ENCODE measurements at places on chromosomes 2 and 18. TPM values are rescaled to one million over a fixed set of nuclear protein-coding genes. Genes with fewer than 3 reads are reported as not detected.

FARSB gene
- 31.6 TPM for total RNA-seq

PIEZO2 gene
- total RNA-seq = 0.57 TPM

HK2 gene
- total RNA-seq = 1.7 TPM

TUBA3E gene
- not detected for total RNA-seq

LBX2 gene
- 9.6 TPM for total RNA-seq

GALNT3 gene
- 0.10 TPM for total RNA-seq

NUP35 gene
- 28.9 TPM for total RNA-seq

ZNF516 gene
- total RNA-seq = 28.6 TPM

ASB3 gene
- 12.9 TPM for total RNA-seq

COLEC11 gene
- 0.31 TPM for total RNA-seq

FAM237A gene
- total RNA-seq = not detected

NAT8 gene
- total RNA-seq = not detected

CCDC141 gene
- total RNA-seq = 0.10 TPM

EN1 gene
- 0.26 TPM for total RNA-seq

CDH20 gene
- total RNA-seq = not detected

FBXO36 gene
- total RNA-seq = 3.9 TPM

GPR45 gene
- total RNA-seq = not detected

WNT6 gene
- total RNA-seq = 8.1 TPM

HOXD3 gene
- 1.8 TPM for total RNA-seq

TSGA10 gene
- total RNA-seq = 7.5 TPM

GNLY gene
- total RNA-seq = not detected

TRIM43 gene
- total RNA-seq = not detected

UPP2 gene
- not detected for total RNA-seq

LHCGR gene
- not detected for total RNA-seq

RBM43 gene
- 3.7 TPM for total RNA-seq

FSHR gene
- not detected for total RNA-seq

SLC11A1 gene
- 0.31 TPM for total RNA-seq

ELOA2 gene
- not detected for total RNA-seq

UGT1A10 gene
- total RNA-seq = not detected

KCNJ13 gene
- 1.1 TPM for total RNA-seq

RAB27B gene
- 3.9 TPM for total RNA-seq

GPN1 gene
- total RNA-seq = 37.2 TPM

ALLC gene
- not detected for total RNA-seq

ACKR3 gene
- not detected for total RNA-seq

SKOR2 gene
- not detected for total RNA-seq

TRABD2A gene
- total RNA-seq = 1.7 TPM

AGXT gene
- 0.36 TPM for total RNA-seq

DNAJC5G gene
- total RNA-seq = not detected
